ENCODE measurements at places on chromosomes 3 and 15.

DNA sequence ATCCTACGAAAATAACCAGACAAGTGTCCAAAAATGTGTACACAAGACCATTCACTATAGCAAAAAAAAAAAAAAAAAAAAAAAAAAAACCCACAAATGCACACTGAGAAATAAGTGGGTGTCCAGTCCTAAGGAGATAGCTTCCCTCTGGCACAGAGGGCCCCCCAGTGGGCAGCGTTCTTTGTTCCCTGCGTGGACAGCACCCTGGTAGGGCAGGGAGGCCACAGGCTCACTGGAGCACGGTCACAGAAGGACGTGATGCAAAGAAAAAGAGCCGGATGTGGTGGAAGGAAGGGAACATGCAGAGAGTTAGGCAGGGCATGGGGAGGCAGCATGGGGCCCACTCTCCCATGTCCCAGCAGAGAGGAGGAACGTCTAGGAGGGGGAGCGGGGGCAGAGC, 210.7 kb upstream of the NSMCE3 start:
- DNase-seq, result no peak

GRCh38 chr3:54744291-54744690, 183.6 kb downstream of the LRTM1 start:
- no peak for DNase-seq

GRCh38 chr3:8524249-8524648, 22.6 kb downstream of the LMCD1 start:
- DNase-seq, result no peak

DNA sequence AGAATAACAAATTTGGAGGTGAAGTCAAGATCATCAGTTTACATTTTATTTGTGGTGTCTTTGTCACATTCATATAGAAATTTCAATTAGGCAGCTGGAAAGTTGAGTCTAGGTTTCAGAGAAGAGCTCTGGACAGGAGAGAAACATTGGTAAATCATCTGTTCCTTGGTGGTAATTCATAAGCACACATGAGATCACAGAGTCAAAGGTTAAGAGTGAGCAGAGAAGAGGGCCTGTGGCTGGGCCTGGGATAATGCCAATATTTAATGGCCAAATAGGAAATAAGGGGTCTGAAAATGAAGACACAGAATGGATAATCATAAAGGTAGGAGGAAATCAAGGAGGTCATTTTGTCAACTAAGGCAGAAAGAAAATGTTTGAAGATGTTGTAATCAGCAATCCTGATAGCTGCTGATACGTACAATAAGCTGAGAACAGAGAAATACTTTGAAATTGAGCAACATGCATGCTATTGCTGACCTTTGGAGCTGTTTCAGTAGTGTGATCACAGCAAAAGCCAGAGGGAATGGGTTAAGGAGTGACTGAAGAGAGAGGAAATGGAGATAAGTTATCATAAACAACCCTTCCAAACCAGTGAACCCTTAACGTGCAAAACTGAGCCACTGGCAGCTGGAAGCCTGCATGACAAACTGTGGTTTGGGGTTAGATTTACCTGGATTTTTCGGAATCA, 692.8 kb downstream of the AGBL1 start:
- DNase-seq, result no peak

- no peak for DNase-seq
Measured at GRCh38 chr15:89812011-89812846, 2.4 kb downstream of the ANPEP start.

GRCh38 chr15:53437985-53438841, 321.2 kb downstream of the WDR72 start:
- no peak for DNase-seq

- DNase-seq, result no peak
Measured at GRCh38 chr3:56923526-56924224, 121.9 kb upstream of the ARHGEF3 start.

DNA sequence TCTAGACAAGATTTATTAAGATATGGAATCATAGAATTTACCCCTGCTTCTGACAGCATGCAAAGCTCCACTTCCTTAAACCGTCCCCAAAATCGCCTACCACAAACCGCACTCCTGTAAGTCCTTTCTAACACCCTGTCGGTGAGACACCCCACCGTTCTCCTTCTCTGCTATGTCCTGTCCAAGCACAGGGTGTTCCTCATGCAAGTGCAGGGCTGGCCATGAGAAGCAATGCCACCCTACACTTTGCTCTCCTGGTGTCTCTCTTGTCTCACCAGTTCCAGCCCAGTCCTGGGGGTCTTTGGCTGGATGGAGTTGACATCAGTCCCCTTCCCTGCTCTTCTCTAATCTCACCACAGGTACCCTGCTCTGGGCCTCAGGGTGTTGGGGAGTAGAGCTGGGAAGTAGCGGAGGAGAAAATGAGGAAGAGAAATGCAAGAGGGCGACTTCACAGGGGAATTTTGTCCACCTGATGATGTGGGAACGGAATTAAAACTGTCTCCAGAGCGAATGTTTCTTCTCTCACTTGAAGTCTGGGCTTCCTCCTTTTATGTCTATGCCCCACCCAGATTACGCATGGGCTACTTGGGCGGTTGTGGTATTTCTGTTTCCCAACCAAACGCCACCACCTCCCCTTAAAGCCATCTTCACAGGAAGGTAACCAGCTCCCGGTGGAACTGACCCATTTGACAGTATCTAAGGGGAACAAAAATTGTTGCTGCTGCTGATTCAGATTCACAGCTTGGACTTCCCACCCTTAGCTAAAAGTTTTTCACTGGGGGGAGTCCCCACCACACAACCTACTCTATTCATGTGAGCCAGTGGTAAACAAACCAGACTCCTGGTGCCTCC, 49.9 kb downstream of the CASR start:
- DNase-seq, result no peak

- no peak for DNase-seq
Measured at GRCh38 chr3:1501406-1502115, 408.7 kb downstream of the CNTN6 start.

- no peak for DNase-seq
Measured at GRCh38 chr15:70753101-70753829, 10.1 kb downstream of the UACA start.

DNA sequence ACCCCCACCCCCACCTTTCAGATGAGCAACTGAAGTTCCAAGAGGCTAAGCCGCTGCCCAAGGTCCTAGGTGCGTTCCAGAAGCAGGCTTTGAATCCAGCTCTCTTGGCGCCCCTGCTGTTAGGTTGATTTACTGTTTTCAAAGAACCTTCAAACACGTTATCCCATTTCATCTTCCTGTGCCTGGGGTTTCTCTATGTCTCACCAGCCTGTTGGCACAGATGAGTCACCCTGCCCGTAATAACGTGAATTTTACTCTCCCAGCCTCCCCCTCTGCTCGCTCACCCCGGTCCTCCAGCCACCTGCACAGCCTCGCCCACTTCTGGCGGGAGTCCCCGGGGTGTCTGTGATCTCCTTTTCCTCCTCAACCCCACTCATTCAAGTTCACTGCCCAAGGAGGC, 13.0 kb upstream of the TSEN2 start:
- DNase-seq, result no peak

- no peak for DNase-seq
Measured at GRCh38 chr15:51904931-51905330, 66.6 kb downstream of the LEO1 start.

DNA sequence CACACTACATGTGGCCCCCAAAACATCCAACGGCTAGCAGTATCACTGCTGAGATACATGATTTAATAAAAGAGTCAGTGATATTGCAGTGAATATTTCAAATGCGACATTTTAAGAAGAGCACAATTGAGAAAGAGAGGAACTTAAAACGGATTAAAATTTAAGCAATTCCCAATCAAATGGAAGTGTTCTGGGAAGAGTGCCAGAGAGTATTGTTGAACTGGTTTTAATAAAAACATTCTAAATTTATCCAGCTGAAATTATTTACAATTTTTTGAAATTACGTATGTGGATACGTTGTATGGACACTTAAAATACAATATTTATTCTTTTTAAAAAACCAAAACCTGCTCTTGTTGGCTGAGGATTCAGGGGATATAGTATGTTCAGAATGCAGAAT, 117.7 kb downstream of the C3orf38 start:
- no peak for DNase-seq

DNA sequence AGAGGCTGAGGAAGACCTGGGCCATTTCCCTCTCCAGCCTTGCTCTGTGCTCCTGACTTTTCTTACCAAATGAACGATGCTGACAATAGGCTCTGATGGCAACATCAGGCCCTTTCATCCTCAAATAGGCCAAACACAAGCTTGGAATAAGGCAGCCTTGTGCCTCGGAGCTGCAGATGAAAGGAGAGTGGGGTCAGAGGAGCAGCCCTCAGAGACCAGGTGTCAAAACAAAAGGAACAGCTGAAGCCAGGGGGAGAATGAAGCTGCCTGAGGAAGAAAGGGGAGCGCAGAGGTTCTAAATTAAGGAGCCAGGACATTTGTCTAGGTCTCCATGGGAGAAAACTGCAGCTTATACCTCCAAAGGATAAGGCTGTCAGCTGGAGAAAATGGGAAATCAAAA, 5.1 kb downstream of the BFSP2 start:
- no peak for DNase-seq

DNA sequence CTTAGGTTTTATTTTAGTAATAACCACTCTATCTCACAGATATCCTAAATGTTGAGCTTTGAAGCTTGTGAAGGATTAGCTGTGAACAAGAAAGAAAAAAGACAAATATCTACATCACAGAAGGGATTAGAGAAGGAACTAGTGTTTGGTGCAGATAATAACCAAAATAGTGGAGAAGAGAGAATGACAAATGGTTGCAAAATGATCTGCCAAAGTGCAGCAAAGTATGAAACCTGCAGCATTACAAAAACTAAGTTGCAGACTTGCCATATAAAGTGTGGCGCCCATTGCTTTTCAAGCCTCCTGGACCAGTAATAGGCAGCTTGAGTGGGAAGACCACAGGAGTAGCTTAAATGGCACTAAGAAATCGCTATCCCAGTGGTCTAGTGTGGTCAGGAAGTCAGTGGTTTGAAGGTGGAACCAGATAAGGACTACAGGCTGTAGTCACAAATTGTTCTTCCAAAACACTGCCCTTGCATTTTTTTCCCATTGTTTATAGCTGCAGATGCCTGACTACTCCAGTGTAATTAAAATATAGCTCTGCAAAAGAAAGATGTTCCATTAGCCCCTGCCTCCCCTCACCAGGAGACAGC, 20.7 kb downstream of the TPM1 start:
- no peak for DNase-seq
